Stimulated activated CD4-positive, alpha-beta T cell treated with anti-CD3 and anti-CD28 coated beads, Interleukin-15, amount 100 ng/mL, for 48 hours (primary cell): ENCODE measurements at places on chromosomes 16 and 17.

DNA sequence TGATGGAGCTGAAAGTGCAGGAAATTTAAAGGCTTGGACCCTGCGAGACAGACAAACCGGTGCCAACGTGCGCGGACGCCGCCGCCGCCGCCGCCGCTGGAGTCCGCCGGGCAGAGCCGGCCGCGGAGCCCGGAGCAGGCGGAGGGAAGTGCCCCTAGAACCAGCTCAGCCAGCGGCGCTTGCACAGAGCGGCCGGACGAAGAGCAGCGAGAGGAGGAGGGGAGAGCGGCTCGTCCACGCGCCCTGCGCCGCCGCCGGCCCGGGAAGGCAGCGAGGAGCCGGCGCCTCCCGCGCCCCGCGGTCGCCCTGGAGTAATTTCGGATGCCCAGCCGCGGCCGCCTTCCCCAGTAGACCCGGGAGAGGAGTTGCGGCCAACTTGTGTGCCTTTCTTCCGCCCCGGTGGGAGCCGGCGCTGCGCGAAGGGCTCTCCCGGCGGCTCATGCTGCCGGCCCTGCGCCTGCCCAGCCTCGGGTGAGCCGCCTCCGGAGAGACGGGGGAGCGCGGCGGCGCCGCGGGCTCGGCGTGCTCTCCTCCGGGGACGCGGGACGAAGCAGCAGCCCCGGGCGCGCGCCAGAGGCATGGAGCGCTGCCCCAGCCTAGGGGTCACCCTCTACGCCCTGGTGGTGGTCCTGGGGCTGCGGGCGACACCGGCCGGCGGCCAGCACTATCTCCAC is at the start of gene NOG:
TSS of gene NOG (plus strand) at position 54 of the 674 bp plus-strand sequence. CDS start at position 579, 525 bp downstream.
- peak; percentile 26 for DNase-seq

DNA sequence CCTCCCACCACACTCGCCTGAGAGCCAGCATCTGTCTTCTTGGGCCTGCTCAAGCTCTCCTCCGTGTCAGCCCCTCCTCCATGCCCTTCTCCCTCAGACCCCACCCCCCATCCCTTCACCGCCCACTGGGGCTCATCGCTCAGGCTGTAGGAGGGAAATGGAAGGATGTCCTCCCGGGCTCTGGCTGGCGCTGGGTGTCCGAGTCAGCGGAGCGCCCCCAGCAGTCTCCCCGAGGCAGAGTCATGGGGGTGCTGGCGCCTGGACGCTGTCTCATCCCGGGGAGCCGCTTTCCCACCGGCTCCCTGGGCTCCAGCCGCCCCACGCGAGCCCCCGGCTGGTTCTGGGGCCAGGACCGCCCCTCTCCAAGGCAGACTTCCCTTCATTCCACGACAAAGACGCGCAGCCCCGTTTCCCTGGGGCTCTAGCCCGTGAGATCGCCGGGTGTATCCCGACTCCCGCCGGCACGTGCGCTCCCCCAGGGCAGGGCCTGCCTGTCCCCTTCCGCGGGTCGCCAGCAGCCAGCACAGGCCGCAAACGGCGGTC is 428 bp upstream of the ANTKMT start:
- DNase-seq: peak; percentile 47

GRCh38 chr17:8430966-8431365 is 4.7 kb upstream of the NDEL1 start:
- no peak for DNase-seq

DNA sequence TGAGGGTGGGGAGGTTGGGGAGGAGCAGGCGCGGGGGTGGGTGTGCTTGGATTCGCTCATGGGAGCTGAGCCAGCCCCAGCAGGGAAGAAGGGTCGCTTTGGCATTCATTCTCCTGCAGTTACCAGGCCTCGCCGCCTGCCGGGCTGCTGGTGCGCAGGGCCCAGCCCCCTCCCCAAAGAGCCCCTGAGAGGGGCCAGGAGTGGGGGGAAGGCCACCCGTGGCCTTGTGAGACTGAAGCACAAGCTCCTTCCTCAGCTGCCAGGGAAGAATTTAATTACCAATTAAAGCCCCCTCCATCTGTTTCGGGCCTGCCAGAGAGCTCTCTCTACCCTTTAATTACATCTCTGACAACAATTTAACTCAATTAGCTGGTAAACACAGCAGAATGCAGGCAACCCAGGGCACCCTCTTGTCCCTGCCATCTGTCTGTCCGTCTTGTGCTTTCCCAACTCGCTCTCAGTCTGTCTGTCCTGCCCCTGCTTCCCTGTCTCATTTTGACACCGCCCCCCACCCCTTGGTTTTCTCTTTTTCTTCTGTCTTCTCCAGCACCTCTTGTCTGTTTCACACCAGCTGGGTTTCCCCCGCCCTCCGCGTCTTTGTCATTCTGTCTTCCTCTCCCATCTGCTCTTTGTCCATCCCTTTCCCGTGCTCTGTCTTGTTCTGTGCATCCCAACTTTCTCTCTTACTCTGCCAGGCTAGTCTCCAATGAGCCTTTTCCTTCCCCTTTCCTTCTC is 32.7 kb downstream of the CDK5RAP3 start:
- no peak for DNase-seq

DNA sequence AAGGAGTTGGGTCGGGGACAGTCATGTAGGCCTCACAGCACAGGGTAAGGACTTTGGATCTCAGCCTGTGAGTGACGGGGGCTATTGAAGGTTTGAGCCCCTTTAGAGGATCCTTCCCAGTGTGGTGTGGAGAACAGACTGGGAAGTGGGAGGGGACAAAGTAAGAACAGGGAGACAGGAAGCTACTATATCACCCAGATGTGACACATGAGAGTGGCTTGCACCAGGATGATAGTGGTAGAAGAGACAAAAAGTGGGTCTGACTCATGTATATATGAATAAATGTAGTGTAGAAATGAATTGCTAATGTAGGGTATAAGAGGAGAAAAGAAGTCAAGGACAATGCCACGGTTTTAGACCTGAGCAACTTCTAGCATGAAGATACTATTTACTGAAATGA is 4.5 kb downstream of the NUP93 start:
- DNase-seq: no peak

DNA sequence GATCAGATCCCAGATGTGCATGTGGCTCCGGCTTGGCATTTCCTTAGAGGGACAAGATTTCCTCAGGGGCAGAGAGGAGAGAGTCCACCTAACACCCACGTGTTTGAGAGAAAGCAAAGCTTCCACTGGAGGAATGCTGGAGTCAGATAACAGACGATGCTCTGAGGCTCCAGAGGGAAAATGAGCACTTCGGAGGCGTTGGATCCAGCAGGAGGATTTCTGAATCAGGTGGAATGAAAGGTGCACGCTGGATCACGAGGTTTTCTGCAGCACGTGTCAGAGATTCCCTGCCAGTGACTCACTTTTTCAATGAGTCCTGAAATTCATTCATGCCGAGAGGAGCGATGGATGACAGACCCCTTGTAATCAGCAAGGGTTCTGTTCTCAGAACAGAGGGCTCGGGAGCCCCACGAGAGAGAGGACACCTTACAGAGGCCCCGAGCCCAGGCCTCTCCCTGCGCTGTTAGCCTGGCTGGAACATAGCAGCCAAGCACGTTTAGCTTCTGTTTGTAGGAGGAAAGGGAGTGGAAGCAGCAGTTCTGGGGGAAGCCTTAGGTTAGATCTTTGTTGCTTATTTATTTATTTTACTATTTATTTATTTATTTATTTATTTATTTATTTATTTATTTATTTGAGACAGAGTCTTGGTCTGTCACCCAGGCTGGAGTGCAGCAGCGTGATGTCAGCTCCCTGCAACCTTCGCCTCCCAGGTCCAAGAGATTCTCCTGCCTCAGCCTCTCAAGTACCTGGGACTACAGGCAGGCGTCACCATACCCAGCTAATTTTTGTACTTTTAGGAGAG is 49.3 kb upstream of the JPH3 start:
- no peak for DNase-seq

DNA sequence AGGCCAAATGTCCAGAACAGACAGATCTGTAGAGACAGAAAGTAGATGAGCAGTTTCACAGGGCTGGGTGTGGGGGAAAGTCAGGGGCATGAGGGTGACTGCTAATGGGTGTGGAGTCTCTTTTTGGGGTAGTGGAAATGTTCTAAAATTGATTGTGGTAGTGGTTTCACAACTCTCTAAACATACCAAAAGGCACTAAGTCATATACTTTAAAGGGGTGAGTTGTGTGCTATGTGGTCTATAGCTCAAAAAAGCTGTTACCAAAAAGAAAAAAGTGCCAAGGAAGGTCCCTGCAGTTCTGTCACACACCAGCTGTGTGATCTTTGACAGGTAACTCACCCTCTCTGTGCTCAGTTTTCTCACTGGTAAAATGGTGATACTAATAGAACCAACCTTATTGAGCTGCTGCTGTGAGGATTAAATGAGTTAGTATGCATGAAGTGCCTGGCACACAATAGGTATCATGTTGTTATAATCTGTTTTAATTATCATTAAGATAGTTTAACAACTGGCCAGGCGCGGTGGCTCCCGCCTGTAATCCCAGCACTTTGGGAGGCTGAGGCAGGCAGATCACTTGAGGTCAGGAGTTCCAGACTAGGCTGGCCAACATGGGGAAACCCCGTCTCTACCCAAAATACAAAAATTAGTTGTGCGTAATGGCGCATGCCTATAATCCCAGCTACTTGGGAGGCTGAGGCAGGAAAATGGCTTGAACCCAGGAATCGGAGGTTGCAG is 10.3 kb downstream of the ITGAX start:
- no peak for DNase-seq

- DNase-seq: no peak
These were observed 97.5 kb downstream of the OR1D5 start for GRCh38 chr17:2965621-2966595.

GRCh38 chr16:63983401-63983800 is 1138.5 kb downstream of the CDH11 start:
- no peak for DNase-seq

- no peak for DNase-seq
These were observed 16.6 kb downstream of the KRT12 start for GRCh38 chr17:40850293-40850972.

GRCh38 chr16:86142801-86143236 is 243.9 kb downstream of the IRF8 start:
- DNase-seq: no peak

DNA sequence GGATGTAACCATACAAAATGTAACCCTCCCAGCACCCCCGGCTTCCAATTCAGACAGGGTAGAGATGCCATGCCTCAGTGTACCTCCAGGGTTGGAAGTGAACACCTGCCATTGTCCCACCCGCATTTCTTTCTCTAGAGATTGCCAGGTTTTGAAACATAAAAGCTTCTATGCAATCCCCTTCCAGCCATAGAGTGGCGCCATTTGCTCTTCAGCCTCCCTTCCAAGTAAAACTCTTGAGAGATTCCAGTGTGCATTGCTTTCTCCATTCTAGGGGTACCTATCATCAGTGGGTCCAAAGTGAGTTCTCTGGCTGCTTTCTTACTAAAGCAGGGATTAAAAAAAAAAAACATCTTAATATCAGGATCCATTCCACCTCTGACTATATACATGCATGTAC is 133.1 kb upstream of the RPL38 start:
- DNase-seq: no peak

GRCh38 chr16:51971184-51971583 is 575.8 kb downstream of the TOX3 start:
- DNase-seq: no peak

GRCh38 chr17:37358098-37358829 is 17.5 kb upstream of the C17orf78 start:
- DNase-seq: peak; percentile 35

GRCh38 chr17:80872001-80872500 is 119.6 kb upstream of the CHMP6 start:
- DNase-seq: no peak

DNA sequence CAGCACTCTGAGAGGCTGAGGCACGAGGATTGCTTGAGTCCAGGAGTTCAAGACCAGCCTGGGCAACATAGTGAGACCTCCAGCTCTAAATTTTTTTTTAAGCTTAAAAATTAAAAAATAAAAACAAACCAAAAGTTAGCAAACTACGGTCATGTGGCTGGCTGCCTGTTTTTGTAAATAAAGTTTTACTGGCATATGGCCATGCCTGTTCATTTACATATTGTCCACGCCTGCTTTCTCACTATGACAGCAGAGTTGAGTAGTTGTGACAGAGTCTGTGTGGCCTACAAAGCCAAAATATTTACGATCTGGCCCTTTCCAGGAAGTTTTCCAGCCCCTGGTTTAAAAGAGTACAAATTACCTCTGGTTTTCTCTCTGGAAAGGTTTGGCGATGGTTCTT is 3.3 kb downstream of the SLX4 start:
- DNase-seq: no peak

GRCh38 chr16:62568926-62569325 is 532.7 kb upstream of the CDH8 start:
- DNase-seq: no peak

GRCh38 chr16:79282806-79283205 is 317.7 kb downstream of the MAF start:
- DNase-seq: no peak

DNA sequence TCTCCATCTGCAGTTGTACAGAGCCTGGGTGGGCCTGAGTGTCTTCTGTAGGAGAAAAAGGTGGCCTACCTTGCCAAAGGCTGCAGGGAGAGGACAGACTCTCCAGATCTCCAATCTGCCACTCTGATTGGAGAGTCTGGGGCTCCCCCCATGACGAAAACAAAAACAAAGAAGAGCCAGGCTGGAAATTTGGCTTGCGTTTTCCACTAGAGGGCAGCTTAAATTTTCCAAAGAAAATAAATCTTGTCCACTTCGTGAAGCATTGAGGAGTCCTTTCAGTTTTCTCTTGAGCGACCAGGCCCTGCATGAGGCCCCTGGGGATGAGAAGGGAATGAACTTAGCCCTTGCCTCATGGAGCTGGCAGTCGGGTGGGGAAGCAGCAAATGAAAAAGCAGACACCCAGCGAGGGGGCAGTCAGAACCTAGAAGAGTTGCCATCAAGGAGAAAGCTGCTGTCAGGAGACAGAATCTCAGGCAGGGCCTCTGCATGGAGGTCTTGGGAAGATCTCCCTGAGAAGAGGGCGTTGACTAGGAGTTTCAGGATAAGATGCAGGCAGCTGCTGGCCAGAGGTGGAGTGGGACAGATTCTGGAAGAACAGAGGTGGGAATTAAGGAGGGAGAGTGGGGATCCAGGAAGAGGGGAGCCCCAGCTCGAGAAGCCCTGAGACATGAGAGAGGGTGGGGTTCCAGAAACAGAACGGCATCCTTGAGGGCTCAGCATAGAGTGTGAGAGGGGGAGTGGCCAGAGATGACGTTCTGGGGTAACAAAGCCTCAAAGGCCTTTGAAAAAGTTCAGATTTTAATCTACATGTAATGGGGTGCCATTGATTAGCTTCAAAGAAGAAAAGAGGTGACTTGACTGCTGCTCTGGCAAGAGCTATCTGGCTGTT is 8.4 kb upstream of the SHCBP1 start:
- no peak for DNase-seq

GRCh38 chr16:85515830-85516397 is 97.2 kb upstream of the GSE1 start:
- no peak for DNase-seq

- DNase-seq: no peak
These were observed 40.7 kb upstream of the SLC38A10 start for GRCh38 chr17:81335773-81336157.
